Stimulated activated CD4-positive, alpha-beta T cell treated with anti-CD3 and anti-CD28 coated beads, Interleukin-1b, Interleukin-23, amount 100 ng/mL, for 4 hours (primary cell): ENCODE measurements at places on chromosomes 3 and 15.
A peak's percentile ranks its signal among the peaks of the same experiment; 100 is the strongest.

DNA sequence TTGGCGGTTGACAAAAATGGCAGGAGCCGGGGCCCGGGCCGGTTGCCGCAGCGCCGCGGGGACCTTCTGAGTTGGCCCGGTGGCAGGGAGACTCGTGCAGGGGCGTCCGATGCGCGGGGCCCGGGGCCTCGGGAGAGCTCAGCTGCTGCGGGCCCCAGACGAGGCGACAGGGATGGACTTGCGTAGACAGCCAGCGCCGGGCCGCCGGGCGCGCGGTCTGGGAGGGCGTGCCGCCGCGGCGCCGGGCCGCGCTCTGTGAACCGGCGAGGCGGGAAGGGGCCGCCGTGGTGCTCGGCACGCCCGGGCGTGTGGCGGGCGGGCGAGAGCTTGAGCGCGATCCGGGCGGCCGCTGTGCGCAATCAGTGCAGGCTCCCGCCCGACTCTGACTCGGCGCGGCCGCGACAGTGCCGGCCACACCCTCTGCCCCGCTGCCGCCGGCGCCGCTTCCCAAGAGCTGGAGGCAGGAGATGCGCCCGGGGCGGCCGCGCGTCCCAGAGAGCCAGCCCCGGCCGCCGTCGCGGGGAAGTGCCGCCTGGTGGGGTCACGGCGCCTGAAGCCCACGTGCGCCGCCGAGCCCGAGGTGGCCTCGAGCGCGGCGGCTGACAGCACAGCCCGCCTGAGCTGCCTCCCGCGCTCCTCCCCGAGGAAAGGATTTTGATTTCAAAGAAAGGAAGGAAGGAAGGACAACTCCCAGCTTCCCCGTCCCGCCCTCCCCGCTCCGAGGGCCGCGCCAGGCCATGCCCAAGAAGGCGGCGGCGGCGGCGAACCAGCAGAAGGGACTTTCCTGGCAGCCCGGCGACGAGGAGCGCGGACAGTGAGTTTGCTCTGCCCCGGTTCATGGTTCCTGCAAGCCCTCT, 657 bp downstream of the TLNRD1 start:
- DNase-seq = peak; percentile 43

- no peak for DNase-seq
Measured at GRCh38 chr3:46447228-46447985, 17.3 kb downstream of the LTF start.

DNA sequence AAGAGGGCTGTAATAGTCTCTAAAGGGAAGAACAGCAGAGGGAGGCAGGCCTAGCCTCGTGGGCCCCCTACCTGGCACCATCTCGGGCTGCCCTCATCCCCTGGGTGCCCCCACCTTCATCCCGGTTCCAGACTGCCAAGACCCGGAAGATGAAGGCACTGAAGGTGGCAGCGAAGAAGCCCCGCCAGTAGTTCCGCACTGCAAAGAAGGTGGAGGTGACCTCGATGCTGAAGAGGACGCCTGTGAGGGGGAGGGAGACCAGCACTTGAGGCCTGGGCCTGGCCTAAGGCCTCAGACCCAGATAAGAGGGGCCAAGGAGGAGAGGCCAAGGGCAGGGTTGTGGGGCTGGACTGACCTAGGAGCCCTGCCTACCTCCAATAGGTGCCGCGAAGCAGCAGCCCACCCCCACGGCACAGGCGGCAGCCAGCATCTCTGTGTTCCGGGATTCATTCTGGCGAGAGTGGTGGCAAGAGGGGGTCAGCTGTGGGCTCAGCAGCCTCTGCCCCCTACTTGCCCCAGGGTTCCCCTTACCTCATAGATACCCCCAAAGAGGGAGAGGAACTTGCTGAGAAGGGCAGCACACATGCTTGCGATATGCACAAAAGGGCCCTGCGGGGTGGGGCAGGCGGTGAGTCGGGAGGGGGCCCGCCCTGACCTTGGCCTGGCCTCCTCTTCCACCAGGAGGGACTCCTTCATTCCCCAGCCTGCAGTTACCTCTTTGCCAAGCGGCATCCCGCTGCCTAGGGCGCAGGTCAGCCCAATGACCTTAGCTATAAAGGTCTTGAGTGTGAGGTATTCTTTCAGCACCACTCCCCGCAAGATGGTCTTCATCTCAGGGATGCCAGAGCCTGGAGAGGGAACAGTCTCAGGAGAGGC, 3.9 kb downstream of the CLCN2 start:
- no peak for DNase-seq

GRCh38 chr3:2985479-2985878, 124.7 kb downstream of the IL5RA start:
- no peak for DNase-seq

DNA sequence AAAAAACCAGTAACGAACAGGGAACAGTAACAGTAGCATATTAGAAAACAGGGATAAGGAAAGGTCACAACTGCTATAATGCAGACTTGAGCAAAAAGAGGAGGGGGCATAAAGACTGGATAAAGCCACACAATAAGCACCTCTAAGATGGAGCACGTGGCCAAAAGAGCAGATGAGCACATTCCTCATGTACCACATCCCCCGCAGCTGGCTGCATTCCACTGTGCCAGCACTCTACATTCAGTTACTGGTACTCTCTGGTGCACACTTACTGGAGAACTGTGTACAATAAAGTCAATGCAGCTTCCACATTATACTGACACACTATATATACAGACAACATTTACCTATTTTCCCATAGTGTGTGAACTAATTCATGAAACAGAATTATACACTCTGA, 64.7 kb downstream of the UBE3A start:
- DNase-seq = no peak
